H54 (cell line): ENCODE measurements at places on chromosomes 6 and 20.
A peak's percentile ranks its signal among the peaks of the same experiment; 100 is the strongest.

- DNase-seq = no peak
Measured at GRCh38 chr6:85065831-85066230, 301.4 kb upstream of the TBX18 start.

- DNase-seq = no peak
Measured at GRCh38 chr6:61901748-61902147, 384.3 kb downstream of the KHDRBS2 start.

DNA sequence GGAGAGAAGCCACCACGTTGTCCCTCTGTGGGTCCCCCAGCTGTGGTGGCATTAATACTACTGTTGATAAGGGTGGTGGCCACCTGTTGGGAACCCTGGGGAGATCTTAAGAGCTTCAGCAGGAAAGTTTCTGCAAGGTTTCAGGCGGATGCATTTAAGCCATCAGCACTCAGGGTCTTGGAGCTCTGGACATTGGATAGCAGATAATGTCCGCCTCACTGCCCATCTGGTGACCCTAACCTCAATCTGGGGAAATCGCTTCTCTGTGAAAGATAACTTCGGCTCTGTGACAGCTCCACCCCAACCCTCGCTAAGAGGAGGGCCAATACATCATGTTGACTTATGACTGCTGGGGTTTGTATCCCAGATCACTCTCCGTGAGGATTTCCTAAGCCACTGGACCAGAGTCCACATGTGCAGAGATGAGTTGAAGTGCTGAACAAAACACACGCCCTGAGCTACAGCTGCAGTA, 92.9 kb downstream of the FOXC1 start:
- no peak for DNase-seq

DNA sequence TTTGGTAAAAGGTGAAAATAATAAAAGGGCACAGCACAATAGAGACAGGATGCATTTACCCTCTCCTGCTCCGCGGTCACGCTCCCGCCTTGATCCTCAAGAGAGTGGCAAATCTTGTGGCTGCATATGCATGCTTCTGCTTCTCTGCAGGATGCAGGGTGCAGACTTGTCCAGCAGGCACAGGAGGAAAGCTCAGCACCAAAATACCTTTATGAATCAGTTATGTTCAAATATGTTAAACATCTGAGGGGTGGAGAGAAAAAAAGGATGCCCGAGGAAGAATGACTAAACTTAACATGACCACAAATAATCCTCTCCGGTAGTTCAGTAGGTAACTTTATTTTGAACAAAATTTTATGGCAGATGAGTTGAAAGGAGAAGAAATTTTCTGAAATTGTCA, 366.1 kb upstream of the SOX4 start:
- peak; percentile 27 for DNase-seq

- DNase-seq = no peak
Measured at GRCh38 chr6:91447081-91447480, 860.2 kb upstream of the MAP3K7 start.

- no peak for DNase-seq
Measured at GRCh38 chr20:64148581-64148980, 15.7 kb upstream of the MYT1 start.

DNA sequence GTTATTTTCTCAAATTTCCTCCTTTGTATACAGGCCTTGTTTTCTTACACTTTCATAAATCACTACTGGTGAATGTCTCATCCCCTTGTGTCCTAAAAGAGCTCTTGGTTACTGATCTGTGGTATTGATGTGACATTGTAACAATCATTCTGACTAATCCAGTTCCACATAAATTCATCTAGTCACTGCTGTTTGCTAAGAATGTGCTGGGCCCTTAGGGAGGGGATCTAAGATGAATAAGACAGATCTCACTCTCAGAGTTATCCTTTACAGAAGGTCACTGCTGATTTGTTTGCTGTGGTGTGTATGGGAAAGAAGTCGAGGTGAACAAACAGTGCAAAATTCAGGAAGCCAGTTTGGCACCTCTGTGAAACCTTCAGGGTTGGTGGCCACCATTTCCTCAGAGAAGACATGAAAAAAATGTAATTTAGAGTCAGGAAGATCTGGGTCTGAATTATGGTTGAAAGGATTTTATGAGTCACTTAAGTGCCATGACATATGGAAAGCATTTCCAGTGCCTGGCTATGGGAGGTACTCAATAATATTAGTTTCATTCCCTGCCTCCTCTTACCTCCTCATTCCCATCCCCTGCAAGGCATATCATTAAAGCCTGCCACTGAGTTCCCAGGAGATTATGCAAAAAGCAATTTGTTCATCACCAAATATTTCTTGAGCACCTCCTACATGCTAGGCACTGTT, 121.8 kb downstream of the COL9A1 start:
- DNase-seq = no peak

GRCh38 chr6:27311806-27312145, 297 bp downstream of the POM121L2 start:
- DNase-seq = no peak

GRCh38 chr6:37048851-37049757, 43.6 kb downstream of the FGD2 start:
- peak; percentile 59 for DNase-seq

GRCh38 chr6:46796848-46797580, 3.8 kb downstream of the MEP1A start:
- no peak for DNase-seq

GRCh38 chr6:127690092-127690491, 113.1 kb downstream of the C6orf58 start:
- DNase-seq = no peak

DNA sequence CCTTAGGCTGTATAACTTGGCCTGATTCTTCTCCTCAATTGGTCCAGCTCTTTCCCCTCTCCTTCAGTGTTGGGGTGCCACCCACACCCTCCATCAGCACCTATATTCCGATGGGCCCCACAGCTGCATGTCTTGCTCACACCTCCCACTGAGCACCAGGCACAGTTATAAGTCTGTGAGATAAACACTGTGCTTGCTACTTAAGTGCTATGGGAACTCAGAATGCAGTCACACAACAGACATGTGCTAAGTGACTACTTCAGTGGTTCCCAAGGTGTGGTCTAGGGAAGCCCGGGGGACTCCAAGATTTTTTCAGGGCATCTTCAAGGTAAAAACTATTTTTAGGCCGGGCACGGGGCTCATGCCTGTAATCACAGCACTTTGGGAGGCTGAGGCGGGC, 7.3 kb downstream of the ZC3H12D start:
- DNase-seq = no peak

GRCh38 chr6:120671519-120671918, 662.8 kb downstream of the TBC1D32 start:
- DNase-seq = no peak

GRCh38 chr20:3119044-3119443, 34.5 kb upstream of the AVP start:
- no peak for DNase-seq

- no peak for DNase-seq
Measured at GRCh38 chr20:62403331-62403730, 3.8 kb downstream of the CABLES2 start.
